ENCODE measurements at places on chromosomes 16 and 17. TPM values are rescaled to one million over a fixed set of nuclear protein-coding genes. Genes with fewer than 3 reads are reported as not detected.

GRCh38 chr17:13638855-13639458 is 37.2 kb upstream of the HS3ST3A1 start:
- DNase-seq, result no peak

- DNase-seq, result no peak
Observed at GRCh38 chr16:1461146-1461545, 13.7 kb downstream of the CLCN7 start.

DNA sequence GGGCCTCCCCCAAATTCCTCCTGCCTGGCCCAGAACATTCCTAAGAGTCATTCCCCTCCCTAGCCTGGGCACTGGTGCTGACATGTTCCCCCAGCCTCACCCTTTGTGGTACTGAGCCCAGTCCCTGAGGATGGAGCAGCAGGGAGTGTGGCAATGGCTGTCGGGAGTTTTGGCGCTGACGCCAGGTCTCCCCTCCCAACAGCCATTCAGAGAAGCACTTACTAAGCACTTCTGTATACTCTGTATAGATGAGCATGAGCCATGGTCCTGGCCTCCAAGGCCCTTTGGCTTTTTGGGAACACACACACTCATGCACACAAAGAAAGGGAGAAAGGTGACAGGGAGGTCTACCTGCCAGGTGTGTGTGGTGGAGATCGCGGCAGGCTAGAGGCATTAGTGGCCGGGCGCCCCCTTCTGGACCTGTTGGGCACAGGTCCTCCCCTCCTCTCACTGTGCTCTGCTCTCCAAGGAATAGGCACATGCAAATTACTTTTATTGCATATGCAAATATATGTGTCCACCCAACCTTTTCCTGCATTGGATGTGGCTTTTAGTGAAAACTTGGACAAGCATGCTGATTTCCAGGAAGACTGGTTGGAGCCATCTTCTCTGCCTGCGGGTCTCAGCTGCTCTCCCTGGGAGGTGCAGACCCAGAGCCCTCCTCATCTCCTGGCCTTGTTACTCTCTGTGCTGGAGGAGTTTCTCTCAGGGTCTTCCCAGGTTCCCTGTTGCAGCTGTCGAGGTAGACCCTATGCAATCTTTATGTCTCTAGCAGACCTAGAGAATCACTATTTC is 17.4 kb upstream of the C17orf107 start:
- peak; percentile 74 for DNase-seq

DNA sequence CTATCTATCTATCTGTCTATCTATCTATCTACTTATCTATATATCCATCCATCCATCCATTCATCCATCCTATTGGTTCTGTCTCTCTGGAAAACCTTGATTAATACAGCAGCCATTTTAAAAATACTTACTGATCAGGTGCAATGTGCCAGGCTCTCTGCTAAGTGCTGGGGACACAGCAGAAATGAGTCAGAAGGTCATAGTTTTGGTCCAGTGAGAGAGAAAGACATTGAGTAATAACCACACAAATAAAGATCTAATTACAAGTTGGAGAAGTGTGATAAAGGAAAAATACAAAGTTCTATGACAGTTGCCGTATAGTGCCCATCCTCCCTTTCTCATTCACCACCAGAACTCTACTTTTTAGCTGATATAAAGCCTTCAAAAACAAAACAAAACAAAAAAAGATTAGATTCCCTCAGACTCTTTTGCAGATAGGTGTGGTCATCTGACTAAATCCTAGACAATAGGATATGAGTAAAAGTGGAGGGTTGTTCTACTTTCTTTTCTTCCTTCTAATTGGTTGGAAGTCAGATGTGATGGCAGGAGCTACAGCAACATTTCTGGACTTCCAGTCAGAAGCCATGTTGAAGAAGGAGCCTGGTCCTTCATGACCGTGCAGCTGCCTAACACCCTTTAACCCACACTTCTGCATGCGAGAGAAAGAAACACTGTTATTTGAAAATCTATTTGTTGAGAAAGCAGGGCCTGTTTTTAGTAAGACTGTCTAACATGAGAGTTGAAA is 72.0 kb upstream of the TOX3 start:
- no peak for DNase-seq

The RDM1 gene
- 11.3 TPM for total RNA-seq

The RSKR gene
- total RNA-seq, result 11.1 TPM

DNA sequence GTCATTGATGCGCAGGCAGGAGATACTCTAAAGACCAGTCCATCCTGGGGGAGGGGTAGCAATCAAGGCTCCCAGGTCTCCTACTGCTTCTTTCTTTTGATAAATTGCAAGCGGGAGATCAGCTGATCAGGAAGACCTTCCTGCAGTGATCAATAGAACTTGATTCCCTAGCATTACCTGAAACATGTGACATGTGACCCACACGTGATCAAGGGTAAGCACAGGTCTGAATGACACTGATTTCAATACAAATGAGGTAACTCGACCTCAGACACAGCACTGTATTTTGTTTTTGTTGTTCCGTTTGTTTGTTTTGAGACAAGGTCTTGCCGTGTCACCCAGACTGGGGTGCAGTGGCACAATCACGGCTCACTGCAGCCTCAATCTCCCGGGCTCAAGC is 39.6 kb upstream of the MLYCD start:
- DNase-seq, result no peak

DNA sequence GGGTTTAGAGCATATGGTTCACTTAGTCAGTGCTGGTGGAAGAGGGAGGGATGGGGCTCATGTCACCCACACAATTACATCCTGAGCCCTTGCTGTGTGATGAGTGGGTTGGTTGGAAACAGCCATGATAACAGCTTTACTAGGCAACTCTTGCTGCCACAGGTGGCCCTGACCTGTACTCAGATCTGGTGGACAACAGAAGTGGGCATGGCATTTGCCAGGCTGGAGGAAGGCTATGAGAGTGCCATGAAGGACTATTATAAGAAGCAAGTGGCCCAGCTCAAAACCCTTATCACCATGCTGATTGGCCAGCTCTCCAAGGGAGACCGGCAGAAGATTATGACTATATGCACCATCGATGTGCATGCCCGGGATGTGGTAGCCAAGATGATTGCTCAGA is 105.8 kb downstream of the DNAH9 start:
- no peak for DNase-seq

The RNF112 gene
- total RNA-seq, result not detected

GRCh38 chr17:77437017-77437416 is 296.2 kb downstream of the SEC14L1 start:
- no peak for DNase-seq

- DNase-seq, result peak; percentile 52
Observed at GRCh38 chr16:4693956-4694641, 737 bp downstream of the NUDT16L1 start.

The PLCD3 gene
- 130 TPM for total RNA-seq

DNA sequence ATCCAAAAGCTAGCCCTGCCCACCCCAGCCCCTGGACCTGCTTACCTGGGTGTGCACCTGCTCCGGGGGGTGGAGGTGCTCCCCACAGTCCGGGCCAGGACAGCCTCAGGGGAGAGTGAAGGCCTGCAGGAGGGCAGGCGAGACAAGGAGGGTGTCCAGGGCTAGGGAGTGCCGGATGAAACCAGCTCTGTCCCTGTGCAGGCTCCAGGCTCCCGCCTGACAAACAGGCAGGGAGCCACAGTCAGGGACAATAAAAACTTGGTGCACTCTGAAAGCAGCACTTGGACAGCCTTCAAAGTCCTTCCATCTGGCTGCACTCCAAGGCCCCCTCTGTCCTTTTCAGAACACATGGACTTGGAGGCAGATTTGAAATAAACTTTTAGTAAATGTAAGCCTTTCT is 3.9 kb downstream of the PAQR4 start:
- DNase-seq, result no peak

GRCh38 chr16:31331807-31332301 is 23.1 kb upstream of the ITGAX start:
- no peak for DNase-seq

DNA sequence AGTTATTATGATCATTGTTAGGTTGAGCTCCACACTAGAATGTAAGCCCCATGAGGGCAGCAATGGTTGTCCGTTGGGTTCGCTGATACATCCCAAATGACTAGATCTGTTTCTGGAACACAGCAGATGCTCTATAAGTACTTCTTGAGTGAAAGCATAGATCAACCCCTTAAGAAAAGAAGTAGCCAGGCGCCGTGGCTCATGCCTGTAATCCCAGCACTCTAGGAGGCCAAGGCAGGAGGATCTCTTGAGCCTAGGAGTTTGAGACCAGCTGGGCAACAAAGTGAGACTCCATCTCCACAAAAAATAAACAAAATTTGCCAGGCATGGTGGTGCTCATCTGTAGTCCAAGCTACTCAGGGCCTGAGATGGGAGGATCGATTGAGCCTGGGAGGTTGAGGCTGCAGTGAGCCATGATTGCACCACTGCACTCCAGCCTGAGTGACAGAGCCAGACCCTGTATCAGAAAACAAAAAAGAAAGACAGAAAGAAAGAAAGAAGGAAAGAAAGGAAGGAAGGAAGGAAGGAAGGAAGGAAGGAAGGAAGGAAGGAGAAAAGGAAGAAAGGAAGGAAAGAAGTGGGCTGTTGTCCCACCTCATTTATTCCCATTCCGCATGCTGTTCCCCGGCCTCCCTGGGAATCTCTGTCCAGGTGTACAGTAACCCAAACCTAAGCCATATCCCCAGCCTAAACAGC is 54.4 kb upstream of the RPL38 start:
- no peak for DNase-seq

DNA sequence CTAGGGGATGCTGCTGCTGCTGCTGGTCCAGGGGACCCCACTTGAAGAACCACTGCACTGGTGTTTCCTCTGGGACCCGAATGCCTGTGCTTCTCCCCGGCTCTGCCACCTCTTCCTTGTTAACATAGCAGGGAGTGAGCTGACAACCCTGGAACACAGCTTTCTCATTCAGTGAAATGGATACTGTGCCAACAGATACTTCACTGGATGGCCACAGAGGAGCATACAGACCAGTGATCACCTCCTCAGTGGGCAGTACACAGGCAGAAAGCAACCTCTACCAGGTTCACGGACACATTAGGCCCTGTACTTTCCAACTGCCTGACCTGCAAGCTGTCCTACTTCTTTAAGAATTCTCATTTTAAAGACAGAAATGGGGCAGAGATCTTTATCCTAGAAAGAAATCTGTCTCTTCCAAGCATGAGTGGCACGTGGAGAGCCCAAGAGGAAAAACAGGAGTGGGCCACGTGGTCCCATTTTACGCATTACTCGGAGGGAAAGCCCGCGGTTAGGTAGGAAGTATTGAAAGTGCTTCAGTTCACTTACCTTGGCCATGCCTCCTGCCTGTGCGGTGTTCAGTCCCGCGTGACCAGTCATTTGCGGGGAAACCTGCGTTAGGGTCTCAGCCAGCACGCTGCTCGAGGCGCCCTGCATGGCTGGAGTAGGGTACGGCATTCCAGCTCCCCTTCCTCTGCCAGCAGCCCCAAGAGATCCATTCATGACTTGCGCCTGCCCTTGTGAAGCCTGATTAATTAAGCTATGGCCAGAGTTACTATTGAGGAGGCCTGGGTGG is 30.6 kb downstream of the CREBBP start:
- DNase-seq, result no peak

DNA sequence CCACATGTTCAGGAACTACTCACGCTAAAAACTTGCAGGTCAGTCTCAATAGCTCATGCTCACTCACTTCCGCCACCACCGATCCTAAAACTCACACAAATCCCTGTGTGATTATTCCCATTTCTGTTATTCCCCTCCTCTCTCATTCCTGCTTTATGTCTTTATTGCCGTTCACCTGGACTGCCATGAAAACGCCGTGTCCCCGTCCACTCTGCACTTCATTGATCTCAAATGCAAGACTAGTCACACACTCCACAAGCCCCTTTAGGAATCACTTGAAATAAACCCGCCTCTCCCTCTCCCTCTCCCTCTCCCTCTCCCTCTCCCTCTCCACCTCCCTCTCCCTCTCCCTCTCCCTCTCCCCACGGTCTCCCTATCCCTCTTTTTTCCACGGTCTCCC is 78.0 kb downstream of the AXIN2 start:
- no peak for DNase-seq

The SLC52A1 gene
- not detected for total RNA-seq

GRCh38 chr17:43353393-43353792 is 45.4 kb upstream of the ARL4D start:
- no peak for DNase-seq

The CA5A gene
- not detected for total RNA-seq

GRCh38 chr16:13480801-13481200 is 439.2 kb upstream of the ERCC4 start:
- DNase-seq, result peak; percentile 13

- peak; percentile 73 for DNase-seq
Observed at GRCh38 chr17:72445055-72445991, 324.5 kb downstream of the SOX9 start.

GRCh38 chr17:39225959-39226683 is 376 bp upstream of the STAC2 start:
- DNase-seq, result no peak

- peak; percentile 24 for DNase-seq
Observed at GRCh38 chr17:3907483-3908216, 8.6 kb downstream of the P2RX1 start.

GRCh38 chr17:56011406-56012131 is 141.7 kb upstream of the ANKFN1 start:
- no peak for DNase-seq

The C16orf87 gene
- total RNA-seq, result 3.6 TPM

DNA sequence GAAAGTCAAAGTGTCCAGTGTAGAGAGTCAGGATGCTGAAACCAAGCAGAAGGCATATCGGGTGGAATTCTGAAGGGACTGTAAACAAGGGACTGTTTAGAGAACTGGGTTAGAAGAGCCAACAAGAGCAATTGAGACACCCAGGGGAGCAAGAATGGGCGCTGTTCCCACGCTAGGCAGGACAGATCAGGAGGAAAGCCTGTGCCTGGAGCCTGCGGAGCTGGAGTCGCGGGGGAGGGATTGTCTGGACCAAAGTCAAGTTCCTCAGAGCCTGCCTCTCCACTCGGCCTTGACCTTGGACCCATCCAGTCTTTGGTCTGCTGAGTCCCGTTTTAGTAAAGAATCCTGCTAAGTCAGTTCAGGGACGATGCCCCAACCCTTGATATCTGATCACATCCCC is 14.7 kb upstream of the KLHL36 start:
- DNase-seq, result no peak

DNA sequence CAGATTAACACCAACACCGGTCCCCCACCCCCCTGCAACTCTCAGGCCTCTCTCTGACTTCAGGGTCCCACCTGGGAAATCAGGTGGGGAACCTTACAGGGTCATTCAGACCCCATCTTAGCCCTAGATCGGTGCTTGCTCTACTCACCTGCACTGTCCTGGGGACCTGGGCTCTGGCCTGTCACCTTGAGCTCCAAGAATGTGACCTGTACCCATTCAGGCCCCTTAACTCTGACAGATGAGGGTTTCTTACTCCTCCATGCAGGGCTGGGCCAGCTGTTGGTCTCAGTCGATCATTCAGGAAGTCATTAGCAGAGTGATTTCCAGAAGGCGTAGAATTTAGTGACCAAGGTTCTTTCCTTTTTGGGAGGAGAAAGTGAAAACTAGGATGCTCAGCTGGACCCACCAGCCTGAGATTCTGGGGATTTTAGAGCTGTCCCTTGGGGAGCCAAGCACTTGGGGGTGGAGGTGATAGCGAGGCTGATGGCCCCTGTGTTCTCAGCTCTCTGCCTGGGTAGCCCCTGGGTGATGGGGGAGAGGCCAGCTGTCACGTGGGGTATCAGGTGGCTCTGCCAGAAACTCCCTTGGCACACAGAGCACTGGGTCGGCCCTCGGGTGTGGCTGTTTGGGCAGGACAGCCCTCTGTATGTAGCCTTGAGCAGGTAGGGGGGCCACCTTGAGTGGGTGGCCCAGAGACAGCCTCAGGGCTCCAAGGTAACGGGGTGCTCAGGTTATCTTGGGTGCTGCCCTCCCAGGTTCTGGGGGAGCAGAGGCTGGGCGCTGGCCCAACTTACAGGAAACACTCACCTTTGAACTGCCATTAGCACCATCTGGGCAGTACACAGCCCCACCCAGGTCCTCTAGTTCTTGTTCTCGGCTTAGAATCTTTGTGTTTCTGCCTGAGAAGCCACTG is 724 bp downstream of the MVP start:
- DNase-seq, result peak; percentile 74

- no peak for DNase-seq
Observed at GRCh38 chr17:19730843-19731242, 14.5 kb upstream of the SLC47A2 start.
